ENCODE measurements at places on chromosomes 7 and 10. TPM values are rescaled to one million over a fixed set of nuclear protein-coding genes. Genes with fewer than 3 reads are reported as not detected.

The CTBP2 gene
- 71.9 TPM for total RNA-seq

The EMX2 gene
- not detected for total RNA-seq

DNA sequence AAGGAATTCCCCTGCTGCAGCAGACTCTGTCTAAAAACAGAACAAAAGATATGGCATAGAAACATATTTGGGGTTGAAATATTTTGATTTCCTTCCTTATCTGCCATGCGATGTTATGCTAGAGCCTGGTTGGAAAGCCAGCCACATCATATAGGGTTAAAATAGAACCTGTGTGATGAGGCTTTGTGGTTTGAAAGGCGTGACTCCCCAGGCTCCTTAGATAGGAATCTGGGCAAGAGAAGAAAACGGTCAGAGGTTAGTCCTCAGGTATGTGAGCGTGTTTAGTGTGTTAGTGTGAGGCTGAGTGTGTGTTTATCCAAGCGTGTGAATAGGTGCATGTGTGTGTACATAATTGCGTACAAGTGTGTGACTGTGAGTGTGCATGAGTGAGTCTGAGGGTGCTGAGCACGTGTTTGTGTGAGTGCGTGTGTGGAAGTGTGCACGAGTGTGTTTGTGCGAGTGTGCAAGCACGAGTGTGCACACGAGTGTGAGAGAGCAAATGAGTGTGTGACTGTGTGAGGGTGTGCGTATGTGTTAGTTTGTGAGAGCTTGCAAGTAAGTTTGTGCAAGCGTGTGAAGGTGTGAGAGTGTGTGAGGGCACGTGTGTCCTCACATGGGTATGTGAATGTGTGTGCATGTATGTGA lies 79.9 kb downstream of the COL26A1 start:
- H3K27ac ChIP-seq = no peak overlapping the region
- H3K4me3 ChIP-seq = no peak overlapping the region
- H3K27me3 ChIP-seq = peaks cover 21% of the 10 kb centered on the region
- no peaks in the 10 kb centered on the region for H3K36me3 ChIP-seq

GRCh38 chr7:29926741-29927140 lies 62.9 kb downstream of the SCRN1 start:
- no peaks in the 10 kb centered on the region for H3K36me3 ChIP-seq
- no peaks in the 10 kb centered on the region for H3K27me3 ChIP-seq
- no peak overlapping the region for H3K27ac ChIP-seq
- no peaks in the 10 kb centered on the region for H3K4me1 ChIP-seq
- DNase-seq = no peak

GRCh38 chr10:84540022-84540616 lies 211.7 kb downstream of the CCSER2 start:
- no peak for DNase-seq
- H3K27ac ChIP-seq = no peak overlapping the region
- H3K36me3 ChIP-seq = no peaks in the 10 kb centered on the region
- H3K4me1 ChIP-seq = peaks cover 6% of the 10 kb centered on the region
- H3K27me3 ChIP-seq = peaks cover 10% of the 10 kb centered on the region

GRCh38 chr10:121032460-121032859 lies 181.3 kb downstream of the WDR11 start:
- H3K4me1 ChIP-seq = peaks cover 8% of the 10 kb centered on the region
- H3K4me3 ChIP-seq = no peak overlapping the region
- H3K27ac ChIP-seq = peak overlapping the region; percentile 63
- no peak for DNase-seq
- no peaks in the 10 kb centered on the region for H3K27me3 ChIP-seq

- no peaks in the 10 kb centered on the region for H3K36me3 ChIP-seq
- H3K27me3 ChIP-seq = no peaks in the 10 kb centered on the region
- no peak overlapping the region for H3K4me3 ChIP-seq
- H3K27ac ChIP-seq = peak overlapping the region; percentile 86
- DNase-seq = peak; percentile 33
Measured at GRCh38 chr10:88896994-88897853, 17.2 kb downstream of the STAMBPL1 start.

DNA sequence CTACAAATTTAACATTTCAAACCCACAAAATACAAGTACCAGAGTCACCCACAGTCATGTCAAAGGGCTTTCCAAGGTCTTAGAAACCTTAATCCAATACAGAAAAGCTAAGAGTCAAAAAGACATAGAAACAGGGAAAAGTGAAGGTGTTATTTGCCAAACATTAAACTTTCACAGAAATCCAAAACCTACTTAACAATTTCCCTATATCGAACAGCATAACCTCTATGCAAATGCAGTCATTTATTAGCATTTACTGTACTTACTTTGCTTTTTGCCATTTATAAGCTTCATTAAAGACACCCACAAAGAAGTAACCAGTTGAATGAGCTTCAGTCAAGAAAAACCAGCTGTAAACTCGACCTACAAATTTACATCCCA lies 1.6 kb downstream of the PANK1 start:
- DNase-seq = no peak
- H3K27ac ChIP-seq = peak overlapping the region; percentile 92
- H3K27me3 ChIP-seq = no peaks in the 10 kb centered on the region
- H3K36me3 ChIP-seq = no peaks in the 10 kb centered on the region
- peaks cover 36% of the 10 kb centered on the region for H3K4me1 ChIP-seq

DNA sequence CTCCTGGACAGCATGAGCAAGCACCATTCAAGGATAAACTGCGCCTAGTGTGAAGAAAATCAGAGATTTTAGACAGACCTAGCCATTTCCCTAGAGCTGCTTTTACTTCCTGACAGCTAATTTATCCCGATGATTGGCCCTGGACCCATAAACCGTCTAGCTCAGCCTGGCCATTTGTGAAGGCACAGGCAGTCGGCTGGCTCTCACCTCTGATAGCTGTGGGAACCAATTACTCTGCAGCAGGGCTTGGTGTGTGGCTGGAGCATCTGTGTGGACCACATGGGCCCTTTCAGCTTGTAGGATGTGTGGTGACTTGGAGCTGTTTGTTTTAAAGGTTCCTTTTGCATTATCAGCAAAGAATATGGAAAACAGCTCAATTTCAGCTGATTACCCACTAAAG lies 111.1 kb upstream of the NPY start:
- no peaks in the 10 kb centered on the region for H3K4me1 ChIP-seq
- no peak overlapping the region for H3K4me3 ChIP-seq
- no peaks in the 10 kb centered on the region for H3K27me3 ChIP-seq
- no peak for DNase-seq
- no peak overlapping the region for H3K27ac ChIP-seq

GRCh38 chr10:71259815-71260501 lies 47.6 kb downstream of the UNC5B start:
- peak overlapping the region; percentile 76 for H3K27ac ChIP-seq
- DNase-seq = peak; percentile 82
- H3K4me1 ChIP-seq = peaks cover 79% of the 10 kb centered on the region
- no peak overlapping the region for H3K4me3 ChIP-seq
- no peaks in the 10 kb centered on the region for H3K36me3 ChIP-seq

DNA sequence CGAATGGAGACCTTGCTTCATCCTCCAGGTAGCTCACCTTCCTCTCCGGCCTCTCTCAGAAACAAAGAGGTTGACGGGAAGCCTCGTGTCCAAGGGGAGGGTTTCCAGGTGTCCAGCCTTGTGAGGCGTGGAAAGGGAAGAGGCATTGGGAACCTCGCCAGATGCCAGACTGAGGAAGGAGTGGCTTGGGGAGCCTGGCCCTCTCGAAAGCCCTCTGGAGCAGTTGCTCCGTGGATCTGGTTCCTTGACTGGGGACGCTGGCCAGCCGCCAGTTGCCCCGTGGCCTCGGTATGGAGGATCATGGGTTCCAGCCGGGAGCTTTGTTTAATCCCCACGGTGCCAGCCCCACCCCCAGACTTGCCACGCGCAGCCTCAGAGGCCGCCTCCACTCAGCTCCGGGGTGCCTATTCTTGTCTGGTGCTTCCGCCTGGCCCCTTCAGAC lies 30.3 kb upstream of the SUN1 start:
- peak overlapping the region; percentile 72 for H3K27ac ChIP-seq
- no peaks in the 10 kb centered on the region for H3K27me3 ChIP-seq
- H3K36me3 ChIP-seq = no peaks in the 10 kb centered on the region
- peak overlapping the region; percentile 7 for H3K4me3 ChIP-seq

- H3K4me3 ChIP-seq = no peak overlapping the region
- H3K27ac ChIP-seq = no peak overlapping the region
- no peaks in the 10 kb centered on the region for H3K27me3 ChIP-seq
- DNase-seq = no peak
- H3K4me1 ChIP-seq = no peaks in the 10 kb centered on the region
Measured at GRCh38 chr10:84292502-84292901, 35.9 kb upstream of the CCSER2 start.

GRCh38 chr7:142461437-142461836 lies 203.6 kb upstream of the PRSS58 start:
- H3K27me3 ChIP-seq = no peaks in the 10 kb centered on the region
- no peak for DNase-seq
- no peaks in the 10 kb centered on the region for H3K4me1 ChIP-seq
- no peak overlapping the region for H3K4me3 ChIP-seq
- no peak overlapping the region for H3K27ac ChIP-seq
- H3K36me3 ChIP-seq = no peaks in the 10 kb centered on the region

DNA sequence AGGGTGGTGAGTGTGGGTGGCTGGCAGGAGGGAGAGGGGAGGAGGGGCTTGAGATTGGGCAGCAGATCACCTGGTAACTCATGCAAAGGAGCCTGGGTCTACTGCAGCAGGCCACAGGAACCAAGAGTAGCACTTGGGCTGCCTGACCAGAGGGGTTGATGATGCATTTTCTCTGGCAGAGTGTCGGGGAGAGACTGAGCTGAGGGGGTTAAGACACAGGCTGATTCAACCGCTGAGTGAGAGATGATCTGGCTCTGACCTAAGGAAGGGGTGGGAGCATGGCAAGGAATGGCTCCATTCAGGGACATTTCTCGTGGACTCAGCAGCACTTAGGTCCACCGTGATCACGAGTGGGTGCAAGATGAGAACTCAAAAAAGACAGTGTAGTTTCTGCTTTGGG lies 115.5 kb upstream of the STK17A start:
- H3K27me3 ChIP-seq = no peaks in the 10 kb centered on the region
- no peak overlapping the region for H3K27ac ChIP-seq
- no peak for DNase-seq
- no peaks in the 10 kb centered on the region for H3K4me1 ChIP-seq
- H3K4me3 ChIP-seq = no peak overlapping the region

- H3K36me3 ChIP-seq = no peaks in the 10 kb centered on the region
- peaks cover 7% of the 10 kb centered on the region for H3K4me1 ChIP-seq
- H3K27ac ChIP-seq = no peak overlapping the region
- no peak overlapping the region for H3K4me3 ChIP-seq
Measured at GRCh38 chr10:22805304-22805703, 90.9 kb upstream of the PIP4K2A start.

GRCh38 chr7:157684909-157685429 lies 348.2 kb downstream of the DNAJB6 start:
- DNase-seq = no peak
- H3K27me3 ChIP-seq = peaks cover 100% of the 10 kb centered on the region
- H3K4me3 ChIP-seq = no peak overlapping the region
- no peak overlapping the region for H3K27ac ChIP-seq
- H3K4me1 ChIP-seq = peaks cover 7% of the 10 kb centered on the region
- no peaks in the 10 kb centered on the region for H3K36me3 ChIP-seq

Measured in transverse colon (tissue), 4 donors.